ENCODE measurements at places on chromosomes 3 and 15.
A peak's percentile ranks its signal among the peaks of the same experiment; 100 is the strongest.

GRCh38 chr15:88897456-88898194 is 2.3 kb upstream of the HAPLN3 start:
- peak; percentile 47 for DNase-seq

DNA sequence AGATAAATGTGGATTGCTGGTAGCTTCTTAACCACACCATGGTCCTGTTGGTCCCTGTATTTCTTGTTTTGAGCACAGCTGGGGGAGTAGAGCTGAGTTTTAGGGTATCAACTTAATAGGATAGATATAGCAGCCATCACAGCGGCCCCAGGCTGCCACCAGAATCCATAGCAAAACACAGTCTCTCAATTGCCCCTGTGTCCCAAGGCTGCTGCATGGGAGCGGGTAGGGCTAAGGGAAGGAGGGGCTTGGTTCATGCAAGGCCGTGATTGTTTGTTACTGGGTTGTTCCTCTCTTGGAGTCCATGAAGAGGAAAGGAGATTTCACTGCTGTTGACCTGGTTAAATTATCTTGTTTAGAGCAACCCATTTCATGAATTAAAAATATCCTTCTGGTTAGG is 22.1 kb downstream of the ARNT2 start:
- no peak for DNase-seq

DNA sequence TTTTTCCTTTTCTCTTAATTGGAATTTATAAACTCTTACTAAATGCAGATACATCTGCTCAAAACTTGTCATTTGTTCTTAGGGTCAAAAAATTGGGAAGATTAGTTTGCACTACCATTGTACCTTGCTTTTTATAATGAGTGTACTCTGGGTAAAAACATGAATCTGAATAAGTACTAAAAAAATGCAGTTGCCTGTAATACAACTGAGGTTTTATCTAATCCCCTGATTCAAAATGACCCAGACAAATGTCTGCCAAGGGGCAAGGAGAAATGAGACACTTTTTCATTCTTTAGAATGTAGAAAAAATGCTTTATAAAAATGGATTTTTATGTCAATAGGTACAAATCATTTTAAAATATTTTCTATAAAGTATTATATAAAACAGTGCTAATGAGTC is 42.4 kb downstream of the RASA2 start:
- no peak for DNase-seq

DNA sequence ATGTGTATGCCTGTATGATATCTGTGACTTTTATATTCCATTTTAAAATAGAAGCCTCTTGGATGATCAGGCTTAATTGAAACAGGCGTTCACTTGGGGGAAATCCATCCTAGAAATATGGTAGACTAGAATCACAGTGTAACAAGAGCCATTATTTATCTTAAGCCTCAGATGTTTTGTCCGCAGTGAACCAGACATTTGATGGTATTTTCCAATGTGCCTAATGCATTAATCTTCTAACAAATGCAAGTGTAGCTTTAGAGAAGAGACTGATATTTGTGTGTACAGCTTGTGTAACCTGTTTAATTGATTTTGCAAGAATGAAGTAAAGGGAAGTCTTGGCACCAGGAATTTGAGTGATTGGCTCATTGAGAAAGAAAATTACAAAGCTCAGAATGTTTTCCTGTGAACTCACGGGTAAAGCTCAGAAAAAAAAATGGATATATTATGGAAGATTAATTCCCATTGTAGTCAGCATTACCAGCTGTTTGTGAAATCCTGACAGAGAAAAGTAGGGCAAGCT is 155.7 kb downstream of the SV2B start:
- DNase-seq, result no peak

- DNase-seq, result no peak
These were observed 1.0 kb upstream of the ARHGEF3 start for GRCh38 chr3:56802790-56803189.

DNA sequence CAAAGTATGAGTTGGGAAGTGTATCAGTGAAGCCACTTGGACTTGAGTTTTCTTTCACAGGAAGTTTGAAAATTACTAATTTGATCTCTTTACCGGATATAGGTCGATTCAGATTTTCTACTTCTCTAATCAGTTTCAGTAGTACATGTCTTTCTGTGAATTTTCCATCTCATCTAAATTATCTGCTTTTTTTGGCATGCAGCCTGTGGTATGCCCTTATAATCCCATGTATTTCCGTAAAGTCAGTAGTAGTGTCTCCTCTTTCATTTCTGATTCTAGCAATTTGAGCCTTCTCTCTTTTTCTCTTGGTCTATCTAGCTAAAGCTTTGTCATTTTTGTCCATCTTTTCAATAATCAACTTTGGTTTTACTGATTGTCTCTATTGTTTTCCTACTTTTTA is 168.4 kb upstream of the UBE2E1 start:
- no peak for DNase-seq

- DNase-seq, result no peak
These were observed 55.0 kb downstream of the UBE2E2 start for GRCh38 chr3:23258110-23258509.

DNA sequence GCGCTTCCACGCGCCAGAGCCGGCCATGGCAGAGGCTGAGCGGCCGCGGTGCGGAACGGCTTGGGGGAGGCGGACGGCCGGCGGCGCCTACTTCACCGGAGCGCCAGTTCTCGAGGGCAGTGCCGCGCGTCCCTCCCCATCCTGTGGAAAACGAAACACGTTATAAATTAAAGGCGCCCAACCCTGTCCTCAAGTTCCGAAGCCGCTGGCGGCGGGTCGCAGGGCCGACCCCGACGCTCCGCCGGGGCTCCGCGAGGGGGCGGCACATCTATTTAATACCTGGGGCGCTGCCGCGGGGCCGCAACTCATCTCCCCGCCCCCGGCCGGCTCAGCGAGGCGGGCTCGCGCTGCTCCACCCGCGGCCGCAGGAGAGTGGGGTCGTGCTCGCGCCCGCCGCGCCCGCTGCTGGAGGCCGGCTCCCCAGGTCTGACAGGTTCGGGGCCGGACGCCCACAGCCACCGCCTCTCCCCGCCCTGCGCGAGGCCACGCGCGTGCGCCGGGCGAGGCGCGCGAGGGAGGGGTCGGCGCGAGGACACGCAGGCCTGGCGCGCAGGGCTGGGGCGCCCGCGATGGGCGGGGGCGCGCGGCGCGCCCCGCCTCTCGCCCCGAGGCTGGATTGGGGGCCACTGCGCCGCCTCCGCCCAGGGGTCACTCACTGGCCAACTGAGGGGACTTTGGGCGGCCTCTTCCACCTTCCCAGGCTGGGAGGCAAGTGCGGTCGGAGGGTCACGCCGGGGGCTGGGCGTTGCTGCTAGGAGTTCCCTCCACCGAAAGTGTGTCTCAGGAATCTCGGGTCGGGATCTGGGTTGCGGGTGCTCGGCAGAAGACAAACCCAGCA is at the start of gene SLC30A4:
Gene SLC30A4 (minus strand): TSS at position 428 of the 838 bp plus-strand sequence. CDS start 401 bp downstream, at position 27.
- peak; percentile 65 for DNase-seq

- no peak for DNase-seq
These were observed 58.3 kb downstream of the TASOR start for GRCh38 chr3:56624725-56625124.

DNA sequence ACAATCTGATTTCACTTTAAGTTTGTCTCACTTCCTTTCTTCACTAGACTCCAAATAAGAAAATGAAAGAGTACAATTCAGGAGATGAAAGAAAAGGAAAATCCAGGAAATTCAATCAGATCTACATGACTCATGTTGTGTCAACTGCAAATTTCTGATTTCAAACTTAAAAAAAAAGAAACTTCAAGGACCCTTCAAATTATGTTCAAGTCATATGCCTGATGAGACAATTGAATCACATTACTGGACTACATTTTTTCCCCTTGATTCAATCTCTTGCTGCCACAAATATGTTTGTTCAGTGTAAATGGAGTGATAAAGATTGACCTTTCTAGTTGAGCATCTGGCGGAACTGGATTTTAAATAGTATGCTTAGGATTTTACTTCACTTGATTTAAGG is 37.4 kb downstream of the FRMD5 start:
- DNase-seq, result no peak

DNA sequence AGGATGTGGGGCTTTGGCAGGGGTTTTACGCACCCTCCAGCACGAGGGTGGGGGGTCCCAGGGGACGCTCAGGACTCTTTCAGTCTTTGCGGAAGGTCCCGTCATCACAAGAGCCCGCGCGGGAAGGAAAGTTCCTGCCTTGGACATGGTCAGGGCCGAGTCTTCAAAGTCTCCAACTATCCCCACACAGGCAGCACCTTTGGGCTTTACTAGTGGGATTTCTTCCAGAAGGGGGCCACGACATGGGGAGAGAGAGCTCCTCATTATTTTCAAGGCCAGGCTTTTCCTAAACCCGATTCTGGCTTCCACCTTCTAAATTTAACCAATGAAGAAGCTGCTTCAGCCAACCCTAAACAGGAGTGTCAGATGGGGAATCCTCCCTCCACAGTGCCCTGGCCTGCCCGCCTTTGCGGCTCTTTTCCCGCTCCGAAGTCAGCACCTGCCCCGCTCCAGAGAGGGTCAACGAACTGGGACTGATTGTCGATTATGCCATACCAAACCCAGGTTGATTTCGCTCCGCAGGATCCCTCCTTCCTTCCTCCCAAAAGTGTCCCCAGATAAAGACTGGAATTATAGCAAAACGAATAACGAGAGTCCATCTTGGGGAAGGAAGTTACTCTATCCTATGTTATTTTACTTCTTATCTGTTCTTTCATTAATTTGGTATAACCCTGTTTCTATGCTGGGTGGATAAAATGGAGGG is 11.0 kb downstream of the SHOX2 start:
- DNase-seq, result no peak

DNA sequence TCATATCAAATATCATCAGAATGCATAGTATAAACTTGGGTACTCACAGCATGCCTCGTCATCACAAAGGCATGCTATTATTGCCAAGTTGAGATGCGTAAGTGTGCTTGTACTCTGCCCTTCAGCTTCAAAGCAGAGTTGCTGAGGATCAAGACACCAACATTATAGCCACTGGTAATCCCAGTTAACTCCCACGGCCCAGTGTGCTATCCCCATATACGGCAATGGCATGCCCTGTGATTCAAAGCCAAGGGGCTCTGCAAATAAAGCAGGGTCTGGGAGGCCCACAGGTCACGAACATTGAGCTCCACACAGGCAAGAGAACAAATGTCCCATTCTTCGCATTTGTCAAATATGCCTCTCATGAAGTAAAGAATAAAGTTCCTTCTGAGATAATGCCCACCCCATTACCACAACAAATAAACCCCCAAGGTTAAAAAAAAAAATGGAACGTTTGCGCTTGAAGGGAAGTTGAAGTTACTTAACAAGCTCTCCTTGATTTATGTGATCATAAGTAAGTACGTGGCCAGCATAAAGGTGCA is 298.1 kb upstream of the NECTIN3 start:
- DNase-seq, result no peak

Measured in stimulated activated CD8-positive, alpha-beta memory T cell treated with anti-CD3 and anti-CD28 coated beads, Interleukin-15, amount 100 ng/mL, for 4 hours (primary cell).